Fibroblast of the conjunctiva (primary cell): ENCODE measurements at places on chromosomes 7 and 10.

- no peak for DNase-seq
Observed at GRCh38 chr7:117062300-117062699, 109.0 kb downstream of the ST7 start.

DNA sequence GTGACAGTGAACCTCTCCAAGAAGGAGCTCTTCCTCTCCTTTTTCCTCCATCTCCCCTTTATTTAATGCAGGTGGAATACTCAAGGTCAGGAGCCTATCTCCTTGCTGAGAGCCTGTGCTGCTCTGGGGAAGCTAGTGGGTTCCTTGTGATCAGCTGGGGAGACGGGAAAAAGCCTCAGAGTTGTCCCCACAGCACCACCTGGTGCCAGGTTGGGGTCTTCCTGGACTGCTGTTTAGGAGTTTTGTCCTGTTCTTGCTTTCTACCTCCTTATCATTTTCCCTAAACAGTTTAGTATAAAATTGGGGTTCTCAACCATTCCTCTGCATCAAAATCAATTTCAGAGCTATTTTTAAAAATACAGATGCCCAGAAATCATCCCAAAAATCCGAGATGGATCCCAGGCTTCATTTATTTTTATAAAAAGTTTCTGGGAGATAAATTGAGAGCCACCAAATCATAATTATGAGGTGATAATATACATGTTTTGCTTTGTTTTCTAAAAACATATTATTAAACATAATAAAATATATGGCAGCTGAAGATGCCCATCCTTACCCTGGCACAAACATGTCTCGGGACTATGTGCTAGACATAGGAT, 44.3 kb downstream of the MACC1 start:
- DNase-seq, result peak; percentile 36

- DNase-seq, result no peak
Observed at GRCh38 chr7:141381794-141382427, 169.3 kb upstream of the AGK start.

DNA sequence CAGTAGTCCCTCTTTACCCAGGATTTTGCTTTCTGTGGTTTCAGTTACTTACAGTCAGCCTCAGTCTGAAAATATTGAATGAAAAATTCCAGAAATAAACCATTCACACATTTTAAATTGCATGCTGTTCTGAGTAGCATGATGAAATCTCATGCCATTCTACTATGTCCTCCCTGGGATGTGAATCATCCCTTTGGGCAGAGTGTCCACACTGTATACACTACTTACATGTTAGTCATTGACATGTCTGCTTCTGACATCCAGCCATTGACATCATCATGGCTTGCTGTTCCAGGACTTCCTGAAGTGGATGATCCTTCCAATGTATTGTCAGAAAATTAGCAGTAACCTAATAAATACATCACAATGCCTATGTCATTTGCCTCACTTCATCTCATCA, 34.6 kb upstream of the MALRD1 start:
- DNase-seq, result peak; percentile 55

- no peak for DNase-seq
Observed at GRCh38 chr10:132920101-132920925, 22.1 kb downstream of the CFAP46 start.

DNA sequence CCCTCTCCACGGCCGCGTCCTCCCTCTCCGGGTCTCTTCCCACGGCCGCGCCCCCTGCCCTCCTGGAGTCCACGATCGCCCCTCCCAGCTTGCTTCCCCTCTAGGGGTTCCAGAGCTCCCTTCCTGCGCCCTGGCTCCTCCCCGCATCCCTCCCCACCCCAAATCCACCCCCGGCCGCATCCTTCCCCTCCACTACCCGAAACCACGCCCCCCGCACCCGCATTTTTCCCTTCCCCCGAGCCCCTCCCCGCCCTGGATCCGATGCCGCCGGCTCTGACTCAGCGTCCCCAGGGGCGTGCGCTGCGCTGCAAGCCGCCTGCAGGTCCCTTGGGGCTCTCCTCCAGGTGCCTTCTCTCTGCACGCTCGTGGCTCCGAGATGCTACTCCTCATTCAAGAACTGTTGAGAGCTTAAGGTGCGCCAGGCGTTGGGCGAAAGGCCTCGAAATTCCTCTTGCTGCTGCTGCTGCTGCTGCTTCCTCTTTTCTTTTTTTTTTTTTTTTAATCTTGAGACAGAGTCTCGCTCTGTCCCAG, 372 bp upstream of the TMEM130 start:
- DNase-seq, result no peak

DNA sequence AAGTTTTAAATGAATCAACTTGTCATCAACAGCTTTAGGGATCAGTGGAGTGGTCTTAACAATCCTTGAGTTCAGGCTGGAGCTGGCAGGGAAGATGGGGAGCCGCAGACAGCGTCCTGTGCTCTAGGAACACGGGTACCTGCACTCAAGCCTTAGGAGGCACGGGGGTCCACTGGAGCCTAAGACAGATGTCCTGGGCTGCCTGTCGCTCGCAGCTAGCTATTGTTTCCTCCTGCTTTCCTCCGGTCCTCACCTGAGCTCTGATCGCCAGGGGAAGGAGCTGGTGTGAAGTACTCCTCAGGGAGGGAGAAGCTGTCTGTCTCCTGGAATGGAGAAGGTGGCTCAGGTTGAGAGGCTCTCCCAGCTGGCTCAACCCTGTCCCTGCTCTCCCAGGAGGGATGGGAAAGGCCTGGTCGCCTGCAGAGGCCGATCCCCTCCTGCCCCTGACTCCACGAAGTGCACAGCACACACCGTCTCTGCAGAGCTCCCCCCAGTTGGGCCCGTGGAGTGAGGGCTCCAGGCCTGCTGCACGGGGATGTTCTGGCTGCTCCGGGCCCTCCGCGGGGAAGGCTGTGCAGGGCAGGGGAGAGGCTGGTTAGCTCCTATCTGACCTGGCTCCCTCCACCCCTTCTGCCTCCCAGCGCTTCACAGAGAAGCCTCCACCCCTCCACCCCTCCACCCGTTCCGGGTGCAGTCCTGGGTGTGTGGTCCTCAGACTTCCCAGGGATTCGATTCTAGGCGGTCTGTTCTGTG, 14.5 kb upstream of the PYROXD2 start:
- DNase-seq, result no peak

- DNase-seq, result no peak
Observed at GRCh38 chr7:133059263-133059662, 22.6 kb downstream of the CHCHD3 start.

GRCh38 chr7:151694828-151695580, 175.3 kb upstream of the RHEB start:
- no peak for DNase-seq

DNA sequence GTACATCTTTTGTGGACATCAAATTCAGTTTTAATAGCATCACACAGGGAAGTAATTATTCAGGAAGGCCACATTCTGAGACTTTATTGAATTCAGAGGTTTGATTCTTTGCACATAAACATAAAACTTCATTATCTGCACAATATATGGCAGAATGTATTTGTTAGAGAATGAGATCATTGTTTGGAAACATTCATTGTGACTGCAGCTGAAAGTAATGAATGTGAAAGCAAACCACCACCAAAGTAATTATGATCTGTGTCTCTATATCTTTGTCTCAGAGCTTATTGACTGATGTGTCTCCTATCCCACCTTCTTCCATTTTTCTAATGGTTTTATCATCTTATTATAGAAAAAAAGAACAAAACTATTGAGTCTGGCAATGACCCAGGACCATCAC, 340.9 kb upstream of the PCDH15 start:
- DNase-seq, result no peak

GRCh38 chr10:82245906-82246560, 371.0 kb downstream of the NRG3 start:
- DNase-seq, result no peak

- no peak for DNase-seq
Observed at GRCh38 chr10:28892818-28893547, 215.7 kb downstream of the BAMBI start.

- DNase-seq, result peak; percentile 43
Observed at GRCh38 chr10:132390170-132390920, 6.7 kb upstream of the PWWP2B start.

DNA sequence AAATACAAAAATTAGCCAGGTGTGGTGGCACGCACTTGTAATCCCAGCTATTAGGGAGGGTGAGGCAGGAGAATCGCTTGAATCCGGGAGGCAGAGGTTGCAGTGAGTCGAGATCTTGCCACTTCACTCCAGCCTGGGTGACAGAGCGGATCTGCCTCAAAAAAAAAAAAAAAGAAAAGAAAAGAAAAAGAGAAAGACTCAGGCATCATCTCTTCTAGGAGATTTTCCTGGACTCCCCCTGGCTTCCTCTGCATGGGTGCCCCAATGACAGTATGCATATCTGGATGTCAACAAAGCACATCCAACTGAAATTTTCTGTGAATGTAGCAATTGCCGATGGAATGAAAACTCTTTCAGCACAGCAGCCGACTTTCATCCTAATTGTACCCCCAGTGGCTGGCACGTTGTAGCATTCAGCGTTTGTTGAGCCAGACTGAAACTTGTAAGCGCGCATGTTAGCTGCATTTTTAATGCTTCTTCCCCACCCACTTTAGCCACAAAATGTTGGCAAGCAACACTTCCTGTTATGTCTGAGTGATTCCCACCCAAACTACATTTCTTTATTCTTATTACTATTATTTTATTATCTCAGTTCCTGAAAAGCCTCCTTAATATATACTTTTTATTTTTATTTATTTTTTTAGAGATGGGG, 70.2 kb downstream of the PRTFDC1 start:
- no peak for DNase-seq

DNA sequence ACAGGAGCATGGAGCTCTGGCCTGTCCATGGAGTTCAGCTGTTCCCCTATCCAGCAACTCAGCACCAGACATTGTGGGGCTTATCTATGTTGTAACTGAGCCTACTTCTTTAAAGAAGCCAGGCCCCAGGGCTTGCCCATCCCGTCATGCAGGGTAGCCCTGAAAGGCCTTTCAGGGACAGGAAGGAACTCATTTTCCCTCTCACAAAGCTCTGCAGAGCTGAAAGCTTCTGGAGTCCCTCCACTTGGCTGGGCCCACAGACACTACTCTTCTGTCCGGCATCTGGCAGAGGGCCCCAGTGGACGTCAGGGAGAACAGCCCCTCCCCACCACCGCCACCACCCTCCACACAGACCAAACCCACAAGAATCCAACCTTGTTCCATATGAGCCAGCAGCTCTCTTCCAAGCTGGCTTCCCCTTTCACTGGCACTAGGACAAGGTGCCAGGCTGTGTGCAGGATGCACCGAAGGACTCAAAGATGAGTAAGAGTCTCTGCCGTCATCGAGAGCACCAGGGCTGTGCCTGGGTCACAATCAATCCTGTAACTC, 33.1 kb downstream of the DENND2A start:
- peak; percentile 57 for DNase-seq

DNA sequence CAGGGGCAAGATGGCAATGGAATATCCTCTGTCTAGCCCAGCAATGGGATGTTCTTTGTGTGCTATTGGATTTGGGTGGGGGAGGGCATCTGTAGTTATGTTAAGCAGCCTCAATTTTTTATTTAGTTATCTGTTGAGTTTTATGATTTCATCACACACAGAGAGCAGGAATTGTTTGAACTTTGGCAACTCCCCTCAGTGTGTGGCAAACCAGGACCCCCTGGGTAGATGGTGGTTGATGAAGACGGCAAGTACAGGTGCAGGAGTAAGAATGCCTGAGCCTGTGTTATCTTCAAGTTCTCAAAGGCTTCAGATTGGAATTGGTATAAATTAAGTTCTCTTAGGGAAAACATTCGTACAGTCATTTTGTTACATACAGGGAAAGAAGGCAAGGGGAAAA, 142.4 kb upstream of the SAMD8 start:
- DNase-seq, result no peak

GRCh38 chr10:2882628-2883027, 184.7 kb upstream of the PFKP start:
- DNase-seq, result no peak

- no peak for DNase-seq
Observed at GRCh38 chr10:14608381-14609001, 166.2 kb downstream of the FAM107B start.

GRCh38 chr7:19069842-19070241, 47.6 kb downstream of the TWIST1 start:
- DNase-seq, result no peak

DNA sequence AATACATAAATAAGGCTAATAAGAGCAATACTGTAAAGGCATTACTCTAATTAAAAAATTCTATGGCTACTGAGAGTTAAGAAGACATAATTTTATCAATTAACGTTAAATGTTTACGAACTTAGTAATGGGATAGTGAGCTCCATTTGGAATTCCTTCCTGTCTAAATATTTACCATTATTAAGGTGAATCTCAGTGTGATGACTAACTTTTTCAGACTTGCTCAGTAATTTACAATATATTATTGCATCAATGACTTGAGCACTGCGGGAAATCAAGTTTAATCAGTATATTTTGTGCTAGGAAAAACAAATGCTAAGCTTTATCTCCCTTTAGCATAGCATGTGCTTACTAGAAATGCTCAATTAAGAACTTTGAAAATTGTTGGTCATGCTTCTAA, 282.5 kb upstream of the TEX47 start:
- DNase-seq, result no peak

GRCh38 chr7:51263631-51264484, 52.8 kb downstream of the COBL start:
- DNase-seq, result no peak

DNA sequence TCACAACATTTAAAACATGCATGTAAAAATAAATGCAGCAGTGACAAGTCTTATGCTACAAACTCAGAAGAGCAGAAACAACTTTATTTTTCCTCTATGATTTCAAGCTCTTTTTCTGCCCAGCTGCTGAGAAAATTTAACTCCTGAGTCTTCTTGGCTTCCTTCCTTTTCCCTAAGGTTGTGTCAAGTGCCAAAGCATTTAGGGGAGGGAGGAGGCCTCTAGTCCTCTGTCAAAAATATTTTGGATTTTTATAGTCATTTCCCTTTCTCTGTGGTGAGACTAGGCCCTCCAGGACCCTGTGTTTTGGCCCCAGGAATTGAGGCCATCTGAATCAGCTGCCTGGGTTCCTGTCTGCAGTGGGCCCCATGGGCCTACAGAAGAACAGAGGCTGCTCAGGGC, 11.0 kb upstream of the PILRB start:
- DNase-seq, result no peak

GRCh38 chr10:97024168-97025073, 161.3 kb downstream of the SLIT1 start:
- no peak for DNase-seq
